ENCODE measurements at places on chromosomes 7 and 10.

DNA sequence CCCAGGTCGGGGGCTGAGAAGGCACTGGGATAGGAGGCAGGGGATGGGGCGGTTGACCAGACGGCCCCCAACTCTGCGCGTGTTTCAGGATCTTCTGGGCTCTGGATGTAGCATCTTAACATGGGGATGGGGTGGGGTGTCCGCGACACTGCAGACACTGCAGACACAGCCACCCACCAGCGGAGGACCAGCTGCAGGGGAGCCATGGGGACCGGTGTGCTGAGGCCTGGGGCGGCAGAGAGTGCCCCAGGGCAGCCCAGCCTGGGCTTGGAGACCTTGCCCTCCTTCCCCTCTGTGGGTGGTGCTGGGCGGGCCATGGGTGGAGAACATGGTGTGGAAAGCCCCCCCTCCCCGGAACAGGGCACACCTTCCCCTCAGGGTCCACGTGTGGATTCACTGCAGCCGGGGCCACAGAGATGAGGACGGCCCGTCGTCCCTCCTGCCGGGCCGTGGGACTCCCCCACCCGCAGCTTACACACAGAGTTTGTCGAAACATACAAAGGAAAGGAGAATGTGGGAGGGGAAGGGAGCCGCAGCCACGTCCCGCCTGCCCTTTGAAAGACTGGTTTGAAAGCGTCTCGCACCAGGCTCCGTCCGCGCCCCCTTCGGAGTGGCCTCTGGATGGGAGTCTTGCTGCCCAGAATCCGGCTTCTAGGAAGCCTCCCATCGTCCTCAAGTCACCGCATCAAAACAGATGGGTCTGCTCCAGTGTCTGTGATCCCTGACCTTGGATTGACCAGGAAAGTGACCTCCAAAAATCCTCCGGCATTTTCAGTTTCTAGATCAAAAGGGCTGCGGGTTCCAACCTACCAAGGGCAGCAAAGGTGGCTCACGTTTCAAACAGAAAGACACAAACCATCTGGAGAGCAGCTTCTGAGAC is 91.5 kb upstream of the TCERG1L start:
- DNase-seq, result no peak

GRCh38 chr10:17109475-17110207 is 20.0 kb downstream of the CUBN start:
- DNase-seq, result peak; percentile 30

- DNase-seq, result no peak
These were observed 174.8 kb downstream of the JAZF1 start for GRCh38 chr7:28005847-28006231.

- peak; percentile 83 for DNase-seq
These were observed 24.1 kb downstream of the PRF1 start for GRCh38 chr10:70578371-70578947.

DNA sequence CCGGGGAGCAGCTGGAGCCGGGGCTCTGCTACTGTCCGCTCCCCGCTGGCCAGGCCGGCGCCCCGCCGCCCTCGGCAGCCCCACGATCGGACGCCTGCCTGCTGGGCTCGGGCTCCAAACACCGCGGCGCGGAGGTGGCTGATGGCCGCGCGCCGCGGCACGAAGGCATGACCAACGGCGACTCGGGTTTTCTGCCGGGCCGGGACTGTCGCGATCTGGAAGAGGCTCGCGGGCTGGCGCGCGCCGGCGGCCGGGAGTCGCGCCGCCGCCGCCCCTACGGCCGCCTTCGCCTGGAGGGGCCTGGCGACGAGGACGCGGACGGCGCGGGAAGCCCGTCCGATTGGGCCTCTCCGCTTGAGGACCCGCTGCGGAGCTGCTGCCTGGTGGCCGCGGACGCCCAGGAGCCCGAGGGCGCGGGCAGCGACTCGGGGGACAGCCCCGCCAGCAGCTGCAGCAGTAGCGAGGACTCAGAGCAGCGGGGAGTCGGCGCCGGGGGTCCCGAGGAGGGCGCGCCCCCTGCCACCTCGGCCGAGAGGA is 570 bp downstream of the TBC1D12 start:
- DNase-seq, result peak; percentile 46

Measured in ACHN (cell line).